Smooth muscle cell of the pulmonary artery (primary cell): ENCODE measurements at places on chromosomes 12 and 14. TPM values are rescaled to one million over a fixed set of nuclear protein-coding genes. Genes with fewer than 3 reads are reported as not detected.

The SLC5A8 gene
- total RNA-seq, result not detected in 2 replicates

The PTPRO gene
- total RNA-seq, result 1.9 and 2.2 TPM in 2 replicates

The KCNK13 gene
- total RNA-seq, result 0.07 and 0.20 TPM in 2 replicates

The LGR5 gene
- total RNA-seq, result 0.03 and 2.2 TPM in 2 replicates

The MEG3 gene
- total RNA-seq, result 203 and 396 TPM in 2 replicates

The SSTR1 gene
- 6.2 and 14.5 TPM in 2 replicates for total RNA-seq

The PRKD1 gene
- 15.4 and 40.5 TPM in 2 replicates for total RNA-seq

The ZBTB25 gene
- total RNA-seq, result 9.3 and 14.3 TPM in 2 replicates

The UNC79 gene
- 0.07 and 0.33 TPM in 2 replicates for total RNA-seq

The CMA1 gene
- total RNA-seq, result not detected in 2 replicates

The OR6C3 gene
- total RNA-seq, result not detected in 2 replicates

The SMAGP gene
- 9.6 and 19.1 TPM in 2 replicates for total RNA-seq
